Suppressor macrophage (primary cell): ENCODE measurements at places on chromosomes 7 and 10.
A peak's percentile ranks its signal among the peaks of the same experiment; 100 is the strongest.

DNA sequence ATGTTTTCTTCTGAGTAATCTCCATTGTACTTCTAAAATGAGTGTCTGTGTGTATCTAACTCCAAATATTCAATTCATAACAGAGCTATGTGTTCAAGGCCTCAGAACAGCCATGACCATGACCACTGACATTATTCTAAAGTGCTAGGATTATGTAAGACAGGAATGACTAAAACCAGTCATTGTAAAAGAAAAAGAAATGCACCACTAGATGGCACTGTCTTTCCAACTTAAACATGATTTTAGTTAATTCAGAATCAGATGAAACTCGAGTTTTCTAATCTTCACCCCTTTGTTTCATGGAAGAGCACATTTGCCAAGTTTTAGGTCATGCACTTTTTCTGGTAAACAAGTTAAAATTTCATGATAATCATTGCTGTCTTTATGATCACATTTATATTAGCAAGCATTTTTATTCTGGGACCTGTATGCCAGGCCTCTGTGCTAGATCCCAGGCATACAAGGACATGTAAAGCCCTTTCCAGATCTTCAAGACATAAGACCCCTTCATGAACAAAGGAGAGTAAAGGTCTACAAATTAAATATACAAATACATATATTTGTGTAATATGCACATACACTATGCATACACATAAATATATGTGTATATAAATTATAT is 26.1 kb upstream of the RSU1 start:
- peak; percentile 93 for DNase-seq

- DNase-seq: no peak
Observed at GRCh38 chr7:90749774-90750173, 153.7 kb downstream of the CDK14 start.

DNA sequence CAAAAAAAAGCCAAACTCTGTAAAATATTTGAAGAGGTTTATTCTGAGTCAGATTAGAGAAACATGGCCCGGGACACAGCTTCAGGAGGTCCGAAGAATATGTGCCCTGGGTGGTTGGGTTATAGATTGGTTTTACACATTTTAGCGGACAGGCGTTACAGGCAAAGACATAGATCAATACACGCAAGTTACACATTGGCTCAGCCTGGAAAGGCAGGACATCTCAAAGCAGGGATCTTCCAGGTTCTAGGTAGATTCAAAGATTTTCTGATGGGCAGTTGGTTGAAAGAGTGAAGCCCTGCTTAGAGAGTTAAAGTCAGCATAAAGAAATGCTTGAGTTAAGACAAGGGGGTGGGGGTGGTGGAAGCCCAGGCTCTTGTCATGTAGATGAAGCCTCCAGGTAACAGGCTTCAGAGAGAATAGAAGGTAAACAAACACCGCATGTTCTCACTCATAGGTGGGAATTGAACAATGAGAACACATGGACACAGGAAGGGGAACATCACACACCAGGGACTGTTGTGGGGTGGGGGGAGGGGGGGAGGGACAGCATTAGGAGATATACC is 464.3 kb upstream of the ADARB2 start:
- no peak for DNase-seq

GRCh38 chr7:154693661-154694060 is 309.3 kb downstream of the PAXIP1 start:
- DNase-seq: no peak

- DNase-seq: peak; percentile 64
Observed at GRCh38 chr7:88278881-88279280, 27.8 kb downstream of the STEAP4 start.

DNA sequence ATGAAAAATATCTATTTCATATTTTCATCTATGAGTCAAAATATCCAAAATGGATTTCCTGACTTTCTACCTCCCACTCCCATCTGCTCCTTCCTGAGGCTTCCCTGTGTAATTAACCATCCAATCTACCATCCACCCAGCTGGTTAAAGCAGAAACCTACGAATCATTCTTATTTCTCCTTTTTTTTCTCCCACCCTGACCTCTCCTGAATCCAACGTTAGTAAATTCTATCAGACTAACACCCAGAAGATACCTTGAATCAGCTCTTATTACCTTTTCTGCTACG is 3.7 kb upstream of the LIPF start:
- no peak for DNase-seq

DNA sequence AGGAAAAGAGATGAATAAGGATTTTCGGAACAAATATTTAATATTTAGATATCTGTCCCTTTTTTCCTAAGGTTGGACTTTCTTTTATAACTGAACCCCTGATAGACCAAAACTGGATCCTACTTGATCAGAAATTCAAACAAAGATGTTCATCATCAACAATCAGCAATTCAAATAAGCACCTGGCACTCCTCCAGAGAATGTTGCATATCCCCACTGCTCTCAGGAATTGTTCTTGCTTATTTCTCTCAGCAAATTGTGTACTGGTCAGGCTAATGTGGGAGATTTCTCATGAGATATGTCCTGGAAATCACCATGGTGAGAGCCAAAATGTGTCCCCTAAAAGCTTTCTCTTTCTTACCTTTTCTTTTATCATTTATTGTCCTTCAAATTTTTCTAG is 40.3 kb upstream of the LHFPL3 start:
- no peak for DNase-seq

DNA sequence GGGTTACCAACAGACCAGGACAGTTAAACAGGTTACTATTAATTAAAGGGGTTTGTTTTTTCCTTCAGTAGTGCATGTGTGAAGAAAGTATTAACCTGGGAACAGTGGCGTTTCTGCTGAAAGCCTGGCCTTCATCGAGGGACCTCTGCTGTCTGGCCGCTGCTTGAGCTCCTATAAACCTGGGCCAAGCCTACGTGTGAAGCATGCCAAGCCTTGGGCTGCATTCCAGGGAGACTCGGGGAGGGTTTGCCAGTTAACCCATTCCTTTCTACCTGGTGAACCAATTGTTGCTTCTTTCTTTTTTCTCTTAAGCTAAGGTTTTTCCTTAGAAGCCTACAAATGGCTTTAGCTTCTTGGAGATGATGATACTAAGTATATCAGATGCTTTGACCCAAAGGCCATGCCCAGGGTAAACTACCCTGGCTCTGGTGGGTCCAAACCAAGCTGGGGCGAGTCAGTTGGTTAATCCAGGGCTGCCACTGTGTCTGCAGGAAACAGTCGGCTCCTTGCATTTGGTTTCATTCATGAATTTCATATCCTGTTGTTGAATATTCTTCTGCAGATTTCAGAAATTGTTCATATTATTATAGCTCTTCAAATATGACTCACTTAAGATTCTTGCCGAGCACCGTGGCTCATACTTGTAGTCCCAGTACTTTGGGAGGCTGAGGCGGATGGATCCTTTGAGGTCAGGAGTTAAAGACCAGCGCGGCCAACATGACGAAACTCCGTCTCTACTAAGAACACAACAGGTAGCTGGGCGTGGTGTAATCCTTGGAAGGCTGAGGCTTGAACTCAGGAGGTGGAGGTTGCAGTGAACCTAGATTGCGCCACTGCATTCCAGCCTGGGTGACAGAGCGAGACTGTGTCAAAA is 23.8 kb downstream of the PFKP start:
- DNase-seq: no peak

DNA sequence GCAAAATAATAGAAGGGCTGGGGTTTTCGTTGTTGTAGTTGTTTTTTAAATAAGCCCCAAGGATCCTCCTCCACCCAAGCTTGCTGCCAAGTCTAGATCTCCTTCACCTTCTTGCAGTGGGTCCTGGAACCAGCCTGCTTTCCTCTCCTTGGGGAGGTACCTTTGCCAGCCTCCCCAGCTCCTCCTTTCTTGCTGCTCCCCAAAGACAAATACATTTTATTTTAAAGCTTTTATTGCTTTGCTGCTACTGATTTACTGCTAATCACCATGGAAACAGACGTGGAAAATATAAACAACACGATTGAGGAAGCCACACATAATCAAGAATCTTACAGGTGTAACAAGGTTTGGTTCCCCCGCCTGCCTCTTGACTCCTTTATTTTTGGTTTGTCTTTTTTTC is 17.4 kb upstream of the SLF2 start:
- no peak for DNase-seq

DNA sequence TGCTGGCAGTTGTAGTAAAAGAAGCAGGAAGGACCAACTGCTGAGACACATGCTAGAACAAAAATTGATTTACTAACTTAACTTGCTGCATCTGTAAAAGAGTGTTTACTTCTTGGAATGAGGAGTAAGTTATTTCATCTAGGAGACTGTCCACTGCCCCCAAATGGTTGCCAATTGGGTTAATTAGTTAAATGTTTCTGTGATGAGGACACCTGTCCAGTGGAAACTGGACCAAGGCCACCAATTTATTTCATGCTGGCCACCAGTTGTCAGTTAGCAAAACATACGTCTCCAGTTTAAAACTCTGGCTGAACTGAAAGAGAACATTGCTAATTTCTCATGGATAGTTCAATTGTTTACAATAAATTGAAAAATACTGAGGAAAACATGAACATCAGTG is 191.7 kb downstream of the PPP1R9A start:
- DNase-seq: no peak

DNA sequence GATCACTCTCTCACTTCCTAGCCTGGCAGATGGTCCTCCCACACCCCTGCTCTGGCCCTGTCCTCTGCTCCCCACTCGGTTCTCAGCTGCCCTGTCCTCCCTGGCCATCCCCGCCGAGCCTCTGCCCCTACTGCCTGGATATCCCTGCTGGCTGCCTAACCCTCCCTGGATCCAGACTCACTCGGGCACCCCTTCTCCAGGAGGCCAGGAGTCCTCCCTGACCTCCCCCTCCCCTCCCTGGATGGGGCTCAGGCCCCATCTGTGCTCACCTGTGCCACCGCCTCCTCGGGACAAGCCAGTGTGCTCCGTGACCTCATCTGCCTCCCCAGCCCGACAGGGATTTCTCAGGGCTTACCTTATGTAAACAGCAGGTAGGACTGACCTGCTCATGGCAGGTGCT is 406.1 kb downstream of the TCERG1L start:
- DNase-seq: no peak

- DNase-seq: no peak
Observed at GRCh38 chr7:155017834-155018233, 14.9 kb upstream of the PAXIP1 start.

DNA sequence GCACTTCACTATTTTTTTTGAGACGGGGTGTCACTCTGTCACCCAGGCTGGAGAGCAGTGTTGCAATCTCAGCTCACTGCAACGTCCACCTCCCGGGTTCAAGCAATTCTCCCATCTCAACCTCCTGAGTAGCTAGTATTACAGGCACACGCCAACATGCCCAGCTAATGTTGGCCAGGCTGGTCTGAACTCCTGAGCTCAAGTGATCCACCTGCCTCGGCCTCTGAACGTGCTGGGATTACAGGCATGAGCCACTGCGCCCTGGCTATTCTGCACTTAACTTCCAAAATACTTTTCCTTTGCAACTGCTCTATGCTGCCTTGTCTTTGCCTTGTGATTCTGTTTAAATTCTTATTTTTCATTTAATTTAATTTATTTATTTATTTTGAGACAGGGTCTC is 67.0 kb upstream of the ZNF479 start:
- DNase-seq: no peak

GRCh38 chr10:128568041-128568440 is 441.8 kb upstream of the MKI67 start:
- no peak for DNase-seq

DNA sequence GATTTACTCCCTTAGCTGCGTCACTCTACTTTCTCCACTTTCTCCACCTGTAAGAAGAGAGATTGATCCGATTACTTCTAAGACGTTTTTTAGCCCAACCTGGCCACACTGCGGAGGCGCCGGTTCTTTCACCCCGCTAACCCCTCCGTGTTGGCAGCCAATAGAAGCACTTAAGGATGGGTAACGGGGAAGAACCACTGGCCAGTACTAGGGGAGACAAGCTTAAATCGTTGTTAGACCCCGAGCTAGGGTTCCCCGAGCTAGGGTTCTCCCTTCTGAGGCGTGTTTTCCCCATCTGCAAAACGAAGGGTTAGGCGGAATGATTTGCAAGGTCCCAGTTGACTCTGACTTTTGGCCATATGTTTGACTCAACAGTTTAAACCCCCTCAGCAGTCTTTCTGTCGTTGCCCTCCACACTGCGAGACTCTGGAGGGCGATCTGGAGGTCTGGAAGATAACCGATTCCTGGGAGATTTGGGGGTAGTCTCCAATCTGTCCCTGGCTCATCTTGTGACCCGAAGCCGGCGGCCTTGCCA is 644 bp downstream of the UMAD1 start:
- DNase-seq: no peak

DNA sequence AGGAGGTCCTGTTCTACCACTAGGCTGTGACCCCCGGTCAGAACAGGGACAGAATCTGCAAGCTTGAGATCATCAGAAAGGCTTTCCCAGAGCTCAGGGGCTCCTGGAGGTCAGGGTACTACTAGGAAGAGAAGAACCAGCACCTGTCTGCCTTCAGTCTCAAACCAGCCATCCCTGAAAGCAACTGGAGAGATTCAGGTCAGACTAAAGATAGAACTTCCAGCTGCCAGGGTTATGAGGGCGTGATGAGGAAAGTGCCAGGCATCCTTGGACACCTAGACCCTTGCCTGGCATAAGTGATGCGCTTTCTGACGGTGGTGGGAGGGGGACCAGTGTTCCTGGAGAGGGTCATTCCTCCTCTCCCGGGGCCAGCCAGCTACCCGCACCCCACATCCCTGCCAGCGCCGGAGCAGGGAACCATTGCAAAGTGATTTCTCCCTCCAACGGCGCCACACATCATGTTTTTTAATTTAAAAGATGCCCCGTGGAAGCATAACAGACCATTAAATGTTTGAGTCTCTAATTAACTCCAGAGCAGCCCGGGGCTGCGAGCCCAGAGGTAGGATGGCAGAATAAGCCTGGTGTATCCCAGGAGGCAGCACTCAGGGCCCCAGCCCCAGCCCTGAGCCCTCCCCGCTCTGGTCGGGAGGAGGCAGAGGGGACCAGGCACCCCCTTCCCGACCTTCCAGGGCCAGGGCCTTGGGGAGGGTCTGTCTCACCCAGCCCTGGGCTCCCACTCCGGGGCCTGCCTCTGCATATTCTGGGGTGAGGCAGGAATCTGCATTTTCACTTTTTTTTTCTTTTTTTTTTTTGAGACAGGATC is 64.0 kb downstream of the ELFN1 start:
- no peak for DNase-seq

GRCh38 chr7:98671733-98672331 is 54.7 kb downstream of the NPTX2 start:
- no peak for DNase-seq

GRCh38 chr7:130930681-130931080 is 196.7 kb upstream of the KLF14 start:
- peak; percentile 32 for DNase-seq

GRCh38 chr10:103584216-103585010 is 90.9 kb downstream of the NEURL1 start:
- peak; percentile 68 for DNase-seq

DNA sequence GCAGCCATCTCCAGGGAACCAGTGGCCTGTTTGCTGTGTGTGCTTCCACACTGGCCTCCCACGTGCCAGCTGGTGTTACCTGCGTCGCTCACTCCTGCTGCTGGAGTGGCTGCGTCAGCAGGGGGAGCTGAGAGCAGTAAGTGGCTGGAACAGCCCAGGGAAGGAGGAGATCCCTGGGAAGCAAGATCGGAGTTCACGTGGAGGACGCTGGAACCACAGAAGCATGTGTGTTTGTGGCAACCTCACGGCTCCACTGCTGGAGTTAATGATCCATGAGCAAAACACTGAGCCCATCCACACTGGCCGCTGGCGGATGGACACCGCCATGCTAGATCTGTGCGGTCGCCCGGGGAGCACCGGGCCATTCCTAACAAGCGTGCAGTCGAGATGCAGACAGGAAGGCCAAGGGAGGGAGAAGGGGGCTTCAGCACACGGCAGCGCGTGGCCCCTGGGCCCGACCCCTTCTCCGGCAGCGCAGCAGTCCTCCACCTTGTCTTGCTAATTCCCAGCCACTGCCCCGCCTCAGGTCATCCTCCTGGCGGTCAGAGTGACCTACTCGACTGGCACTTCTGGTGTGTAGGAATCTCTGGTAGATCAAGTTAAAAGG is 68.5 kb upstream of the EEPD1 start:
- DNase-seq: no peak
